ENCODE measurements at places on chromosomes 3 and 15. TPM values are rescaled to one million over a fixed set of nuclear protein-coding genes. Genes with fewer than 3 reads are reported as not detected.

The IL17RE gene
- not detected for total RNA-seq

The TFDP2 gene
- 20.6 TPM for total RNA-seq

GRCh38 chr15:75225951-75226732, 24.5 kb downstream of the C15orf39 start:
- no peak for DNase-seq

DNA sequence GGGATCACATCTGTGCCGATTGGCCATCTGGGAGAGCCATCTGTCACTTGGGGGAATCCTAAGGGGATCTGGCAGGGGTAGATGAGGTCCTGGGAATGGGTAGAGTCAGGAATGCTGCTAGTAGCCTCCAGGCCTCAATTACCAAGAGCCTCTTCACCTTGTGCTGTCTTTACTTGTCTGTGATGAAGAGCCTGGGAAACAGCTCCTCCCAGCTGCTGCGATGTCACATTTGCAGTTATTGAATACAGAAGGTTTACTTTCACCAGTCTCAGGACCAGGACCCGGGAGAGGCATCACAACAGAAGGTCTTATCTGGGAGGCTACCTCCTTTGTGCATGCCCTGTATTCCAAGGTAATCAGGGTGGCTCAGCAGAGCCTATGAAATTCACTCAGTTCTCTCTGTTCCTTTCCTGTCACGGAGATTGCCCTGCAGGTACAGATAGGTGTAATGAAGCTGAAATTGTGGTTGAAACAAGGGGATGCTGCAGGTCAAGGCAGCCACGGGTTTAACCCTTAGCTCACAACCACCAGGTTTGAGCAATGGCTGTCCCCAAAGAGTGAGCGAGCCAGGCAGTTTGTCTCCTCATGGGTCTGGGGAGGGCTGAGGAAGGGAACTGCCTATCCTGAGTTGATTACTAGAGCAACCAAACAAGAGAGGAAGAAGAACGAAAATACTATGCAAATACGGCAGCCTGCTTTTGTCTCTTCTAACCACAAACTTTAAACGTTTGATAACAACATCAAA, 298.9 kb upstream of the RORA start:
- DNase-seq, result no peak

DNA sequence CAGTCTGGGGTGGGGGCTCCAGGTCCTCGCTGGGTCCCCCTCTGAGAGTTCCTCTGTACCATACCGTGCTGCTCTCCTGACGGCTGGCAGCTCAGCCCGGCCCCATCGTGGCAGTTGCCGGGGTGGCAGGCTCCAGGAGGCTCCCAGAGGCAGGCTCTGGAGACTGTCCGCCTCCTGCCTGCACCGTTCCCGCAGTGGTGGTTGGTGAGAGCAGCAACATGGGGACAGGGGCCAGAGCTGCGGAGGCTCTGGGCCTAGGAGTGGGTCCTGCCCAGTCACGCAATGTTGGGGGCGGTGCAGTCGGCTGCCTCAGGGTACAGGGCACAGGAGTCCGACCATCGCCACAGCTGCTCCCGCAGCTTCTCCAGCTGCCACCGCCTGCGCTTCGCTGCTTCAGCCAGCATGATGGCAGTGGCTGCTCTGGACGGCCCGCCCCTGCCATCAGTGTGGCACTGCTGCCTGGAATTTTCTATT, 492.7 kb downstream of the AGBL1 start:
- DNase-seq, result no peak

DNA sequence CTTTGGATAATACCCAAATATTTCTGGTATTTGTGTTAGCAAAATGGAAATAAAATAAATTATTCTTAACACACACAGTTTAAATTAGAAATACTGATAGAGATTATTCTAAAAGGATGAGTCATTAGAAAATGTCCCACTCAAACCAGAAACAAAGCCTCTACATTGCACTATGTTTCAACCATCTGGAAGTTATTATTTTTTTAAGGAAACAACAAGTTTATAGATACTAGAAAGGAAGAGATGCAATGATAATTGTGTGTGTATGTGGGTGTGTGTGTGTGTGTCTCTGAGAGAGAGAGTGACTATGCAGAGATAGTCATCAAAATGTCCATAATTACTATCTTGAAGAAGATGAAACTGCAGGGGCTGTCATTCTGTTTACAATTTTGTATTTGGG, 1340.5 kb downstream of the ROBO1 start:
- DNase-seq, result no peak

DNA sequence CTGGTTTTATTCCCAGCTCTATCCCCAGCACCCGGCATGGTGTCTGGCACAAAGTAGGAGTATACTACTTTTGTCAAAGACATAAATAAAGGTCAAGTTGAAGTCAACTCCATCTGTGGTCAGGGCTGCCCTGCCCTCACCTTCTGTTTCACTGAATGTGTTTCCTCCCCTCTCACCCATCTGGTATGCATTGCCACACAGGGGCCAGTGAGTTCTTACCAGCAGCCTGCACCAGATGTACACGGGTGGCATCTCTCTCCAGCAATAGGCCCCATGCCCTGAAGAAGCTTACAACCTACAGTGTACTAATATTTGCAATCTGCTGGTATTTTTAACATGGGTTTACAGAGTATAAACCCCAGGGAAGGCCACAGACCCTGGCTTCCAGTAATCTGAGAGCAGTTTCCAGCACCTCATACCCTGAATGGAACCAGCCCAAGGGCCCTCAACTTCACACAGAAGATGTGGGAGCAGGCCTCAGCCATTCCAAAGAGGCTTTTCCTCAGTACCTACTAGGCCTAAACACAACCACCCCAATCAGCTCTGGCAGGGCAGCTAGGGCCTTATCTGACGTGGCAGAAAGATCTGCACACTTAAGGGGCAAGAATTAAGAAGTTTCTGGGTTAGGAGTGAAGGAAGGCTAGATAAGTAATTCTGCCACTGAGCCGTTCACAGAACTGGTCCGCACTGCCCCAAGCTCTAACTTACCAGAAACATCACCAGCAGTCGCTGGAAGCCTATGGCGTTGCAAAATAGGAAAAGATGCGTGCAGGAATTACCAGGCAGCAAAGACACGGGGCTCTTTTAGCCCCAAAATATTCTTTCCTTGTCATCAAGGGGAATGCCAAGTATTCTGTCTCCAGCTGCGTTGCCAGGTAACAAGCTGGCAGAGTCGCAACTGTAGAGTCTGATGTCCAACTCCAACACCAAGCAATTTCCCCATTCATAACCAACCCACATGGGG, 2.1 kb downstream of the IDH2 start:
- no peak for DNase-seq

The GOLGA6B gene
- total RNA-seq, result not detected

The ITIH3 gene
- not detected for total RNA-seq

The NEO1 gene
- 6.1 TPM for total RNA-seq
